Activated naive CD8-positive, alpha-beta T cell treated with anti-CD3 and anti-CD28 coated beads, Interleukin-2, amount 50 U/mL, for 16 hours (primary cell): ENCODE measurements at places on chromosomes 7 and 10.

DNA sequence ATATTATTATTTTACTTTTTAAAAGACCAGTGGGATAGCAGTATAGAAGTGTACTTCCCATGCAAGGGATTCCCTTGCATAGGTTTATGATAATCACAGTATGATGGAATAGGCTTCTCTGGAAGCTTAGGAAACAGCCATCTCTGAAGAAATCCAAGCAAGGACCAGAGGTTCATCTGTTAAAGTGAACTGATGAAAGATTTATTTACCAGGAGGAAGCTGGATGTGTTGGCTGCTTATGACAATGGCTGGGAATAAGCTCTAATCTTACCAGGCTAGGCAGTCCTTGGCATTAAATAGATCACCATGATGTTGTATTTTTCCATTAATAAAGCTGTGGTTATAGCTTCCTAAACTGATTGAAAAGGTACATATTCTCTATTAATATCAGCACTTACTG lies 32.0 kb downstream of the FRA10AC1 start:
- DNase-seq: no peak

DNA sequence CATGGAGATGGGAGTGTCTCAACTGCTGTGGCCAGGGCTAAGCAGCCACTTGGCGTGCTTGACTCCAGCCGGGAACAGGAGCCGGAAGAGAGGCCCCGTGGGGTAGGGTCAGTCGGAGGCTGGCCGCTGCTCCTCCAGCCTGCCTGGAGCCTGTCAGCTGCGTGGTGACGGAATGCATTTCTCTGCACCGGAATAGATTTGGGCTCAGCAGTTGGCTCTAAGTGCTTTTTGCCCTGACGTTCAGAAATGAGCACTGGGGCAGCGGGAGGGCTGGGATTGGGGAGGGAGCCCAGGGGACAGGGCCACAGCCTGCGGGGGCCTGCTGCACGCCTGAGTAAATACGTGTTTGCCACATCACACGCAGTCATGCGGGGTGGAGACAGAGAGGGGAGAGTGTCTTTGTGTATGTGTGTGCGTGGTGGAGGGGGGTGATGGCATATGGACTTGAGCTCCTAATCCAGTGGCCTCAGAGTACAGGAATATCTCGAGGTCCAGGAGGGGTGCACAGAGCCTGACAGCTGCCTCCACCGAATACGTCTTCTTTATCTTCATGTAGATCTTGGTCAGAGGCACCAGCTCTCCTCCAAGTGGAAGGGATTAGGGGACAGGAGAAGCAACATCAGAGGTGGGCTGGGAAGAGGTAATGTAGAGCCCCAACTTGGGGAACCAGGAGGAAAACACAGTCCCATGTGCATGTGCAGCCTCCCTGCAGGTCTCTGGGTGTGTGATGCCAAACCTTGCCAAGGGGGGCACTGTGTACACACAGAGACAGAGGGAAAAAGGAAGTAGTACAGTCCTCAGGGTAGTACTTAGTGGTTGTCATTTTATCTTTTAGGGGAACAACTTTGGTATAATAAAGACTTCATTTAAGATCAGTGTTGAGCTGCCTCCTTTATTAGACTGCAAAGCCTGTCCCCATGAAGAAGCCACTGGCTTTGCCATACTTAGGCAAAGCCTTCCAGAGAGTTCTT lies 151.4 kb downstream of the CDH23 start:
- no peak for DNase-seq

GRCh38 chr7:95535662-95536061 lies 49.9 kb downstream of the ASB4 start:
- no peak for DNase-seq

GRCh38 chr10:5447611-5448071 lies 35.3 kb downstream of the NET1 start:
- no peak for DNase-seq

GRCh38 chr7:150439967-150440366 lies 10.5 kb upstream of the GIMAP8 start:
- no peak for DNase-seq
